ENCODE measurements at places on chromosomes 12 and 14. TPM values are rescaled to one million over a fixed set of nuclear protein-coding genes. Genes with fewer than 3 reads are reported as not detected.

DNA sequence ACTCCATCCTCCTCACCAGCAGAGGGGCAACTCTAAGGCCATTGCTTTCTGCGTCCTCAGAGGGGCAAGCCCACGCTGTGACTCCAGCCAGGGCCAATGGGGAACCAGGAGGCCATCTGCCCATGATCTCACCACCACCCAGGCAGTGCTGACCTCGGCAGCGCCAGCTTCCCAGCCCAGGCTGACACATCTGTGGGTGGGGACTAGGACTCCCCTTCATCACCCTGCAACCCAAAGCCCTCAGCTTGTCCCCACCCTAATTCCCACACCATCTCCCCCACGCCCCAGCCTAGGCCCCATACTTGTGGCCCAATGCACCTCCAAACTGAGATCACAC is 58.6 kb downstream of the VWF start:
- peaks cover 11% of the 10 kb centered on the region for H3K36me3 ChIP-seq
- no peak overlapping the region for H3K4me3 ChIP-seq
- H3K4me1 ChIP-seq = peaks cover 23% of the 10 kb centered on the region
- no peak for DNase-seq

AKAP5 gene
- total RNA-seq = 1.7 TPM

- H3K27ac ChIP-seq = no peak overlapping the region
- DNase-seq = no peak
- no peaks in the 10 kb centered on the region for H3K36me3 ChIP-seq
- H3K4me1 ChIP-seq = peaks cover 18% of the 10 kb centered on the region
Observed at GRCh38 chr12:48966177-48966895, 5.2 kb downstream of the WNT10B start.

GRCh38 chr12:79775355-79776027 is 84.7 kb upstream of the PAWR start:
- H3K27me3 ChIP-seq = no peaks in the 10 kb centered on the region
- peaks cover 8% of the 10 kb centered on the region for H3K4me1 ChIP-seq
- H3K4me3 ChIP-seq = no peak overlapping the region
- H3K27ac ChIP-seq = peak overlapping the region; percentile 30
- H3K36me3 ChIP-seq = no peaks in the 10 kb centered on the region

DNA sequence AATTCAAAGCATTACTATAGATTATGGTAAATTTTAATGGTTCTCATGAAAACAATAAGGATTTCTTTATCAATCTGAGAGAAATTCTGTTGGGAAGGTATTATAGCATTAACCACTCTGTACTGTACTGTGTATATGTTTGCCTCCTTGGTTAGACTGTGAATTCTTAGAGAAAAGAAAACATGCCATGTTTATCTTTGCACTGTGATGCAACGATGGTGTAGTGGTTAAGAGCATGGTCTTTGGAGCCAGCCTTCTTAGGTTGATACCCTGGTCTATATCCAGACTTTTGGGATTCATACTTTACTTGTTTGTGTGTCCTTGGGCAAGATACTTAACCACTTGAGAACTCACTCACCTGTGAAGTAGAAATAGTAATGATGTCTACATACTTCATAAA is 32.2 kb upstream of the NUBPL start:
- H3K27ac ChIP-seq = no peak overlapping the region
- H3K36me3 ChIP-seq = no peaks in the 10 kb centered on the region
- no peak overlapping the region for H3K4me3 ChIP-seq
- no peaks in the 10 kb centered on the region for H3K4me1 ChIP-seq

- H3K4me3 ChIP-seq = no peak overlapping the region
- H3K36me3 ChIP-seq = no peaks in the 10 kb centered on the region
Observed at GRCh38 chr14:65277027-65277426, 135.5 kb upstream of the FUT8 start.

- no peak overlapping the region for H3K4me3 ChIP-seq
- H3K36me3 ChIP-seq = no peaks in the 10 kb centered on the region
- no peak for DNase-seq
Observed at GRCh38 chr14:31945074-31945613, 132.0 kb upstream of the ARHGAP5 start.

- no peak overlapping the region for H3K4me3 ChIP-seq
- H3K4me1 ChIP-seq = peaks cover 20% of the 10 kb centered on the region
- no peaks in the 10 kb centered on the region for H3K27me3 ChIP-seq
- H3K36me3 ChIP-seq = no peaks in the 10 kb centered on the region
Observed at GRCh38 chr12:89947437-89948270, 239.0 kb upstream of the ATP2B1 start.

CD4 gene
- total RNA-seq = 96.2 TPM

NGB gene
- not detected for total RNA-seq

SLC17A8 gene
- 0.61 TPM for total RNA-seq

RAD9B gene
- total RNA-seq = 0.55 TPM

DNA sequence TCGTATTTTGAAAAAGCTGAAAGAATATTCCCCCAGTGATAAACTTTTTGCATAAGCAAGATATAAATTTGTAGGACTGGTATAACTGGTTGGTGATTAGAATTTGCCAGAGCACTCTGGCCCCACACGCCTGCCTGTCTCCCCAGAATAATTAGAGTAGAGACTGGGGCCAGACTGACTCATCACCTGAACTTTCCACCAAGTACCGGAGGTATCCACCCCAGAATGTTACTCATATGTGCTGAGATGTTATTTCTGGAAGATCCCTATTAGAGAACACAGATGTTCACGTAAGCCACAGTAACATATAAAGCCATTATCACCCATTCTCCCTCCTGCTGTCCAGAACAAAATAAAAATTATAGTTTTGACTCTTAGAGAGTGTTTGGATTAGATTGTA is 49.5 kb upstream of the PIWIL1 start:
- H3K4me1 ChIP-seq = no peaks in the 10 kb centered on the region
- H3K36me3 ChIP-seq = no peaks in the 10 kb centered on the region
- H3K27ac ChIP-seq = no peak overlapping the region
- no peak overlapping the region for H3K4me3 ChIP-seq
- H3K27me3 ChIP-seq = no peaks in the 10 kb centered on the region
- DNase-seq = no peak

KRT73 gene
- not detected for total RNA-seq

- no peaks in the 10 kb centered on the region for H3K36me3 ChIP-seq
- no peak overlapping the region for H3K27ac ChIP-seq
- H3K4me1 ChIP-seq = peaks cover 31% of the 10 kb centered on the region
- H3K4me3 ChIP-seq = no peak overlapping the region
- DNase-seq = no peak
Observed at GRCh38 chr12:131863711-131864396, 30.6 kb upstream of the ULK1 start.

DNA sequence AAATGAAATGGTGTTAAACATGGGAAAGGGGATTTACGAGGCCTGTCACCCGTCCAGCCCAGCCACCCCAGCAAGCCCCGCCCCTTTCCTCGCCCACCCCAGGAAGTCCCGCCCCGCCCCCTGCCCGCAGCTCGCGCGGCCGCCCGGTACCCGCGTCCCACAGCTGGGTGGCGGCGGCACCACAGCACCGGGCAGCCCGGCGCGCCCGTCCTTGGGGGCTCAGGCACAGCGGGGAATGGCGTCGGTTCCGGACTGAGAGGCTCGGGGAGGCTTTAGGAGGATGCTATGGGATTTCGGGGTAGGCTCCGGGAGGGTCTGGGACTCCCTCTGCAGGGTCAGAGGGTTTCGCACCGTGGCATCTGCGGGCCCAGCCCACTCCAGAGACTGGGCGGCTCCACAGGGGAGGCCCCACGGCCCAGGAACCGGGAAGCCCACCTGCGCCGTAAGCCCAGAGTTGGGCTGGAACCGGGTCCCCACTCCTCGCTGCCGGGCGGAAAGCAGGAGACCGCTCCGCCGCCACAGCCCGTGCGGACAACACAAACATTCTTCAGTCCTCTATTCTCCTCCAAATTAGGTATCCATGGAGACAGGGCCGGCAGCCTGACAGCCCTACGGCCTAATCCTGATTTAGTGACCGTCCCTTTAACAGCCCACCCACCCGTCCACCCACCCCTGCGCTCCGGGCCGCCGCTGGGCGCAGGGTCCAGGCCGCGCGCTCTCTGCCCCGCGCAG is 1.4 kb downstream of the FIGNL2 start:
- H3K36me3 ChIP-seq = no peaks in the 10 kb centered on the region
- H3K4me3 ChIP-seq = peak overlapping the region; percentile 26
- H3K27ac ChIP-seq = peak overlapping the region; percentile 26
- peak; percentile 81 for DNase-seq
- H3K27me3 ChIP-seq = peaks cover 88% of the 10 kb centered on the region

GRCh38 chr14:58607952-58608317 is 29.8 kb upstream of the DACT1 start:
- no peaks in the 10 kb centered on the region for H3K4me1 ChIP-seq
- no peaks in the 10 kb centered on the region for H3K36me3 ChIP-seq
- H3K4me3 ChIP-seq = no peak overlapping the region

DNA sequence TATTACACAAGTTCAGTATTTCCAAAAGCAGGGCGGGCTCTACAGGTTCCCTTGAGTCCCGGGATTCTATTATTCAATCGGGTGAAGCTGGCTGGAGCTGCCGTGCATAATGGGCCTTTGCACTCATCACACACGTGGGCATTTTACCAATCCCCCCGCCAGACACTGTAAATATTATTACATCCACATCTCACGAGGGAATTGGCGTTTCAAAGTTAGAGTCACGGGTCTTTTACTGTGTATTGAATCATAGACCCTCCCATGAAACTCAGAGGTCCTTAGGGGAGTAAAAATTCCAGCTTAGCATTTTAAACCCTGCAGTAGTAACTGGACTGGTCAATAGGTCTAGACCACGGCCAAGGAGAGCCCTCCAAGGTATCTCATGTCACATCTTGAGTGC is 70.3 kb downstream of the MAP1LC3B2 start:
- H3K27me3 ChIP-seq = no peaks in the 10 kb centered on the region
- no peak overlapping the region for H3K27ac ChIP-seq
- DNase-seq = no peak
- no peak overlapping the region for H3K4me3 ChIP-seq

DNA sequence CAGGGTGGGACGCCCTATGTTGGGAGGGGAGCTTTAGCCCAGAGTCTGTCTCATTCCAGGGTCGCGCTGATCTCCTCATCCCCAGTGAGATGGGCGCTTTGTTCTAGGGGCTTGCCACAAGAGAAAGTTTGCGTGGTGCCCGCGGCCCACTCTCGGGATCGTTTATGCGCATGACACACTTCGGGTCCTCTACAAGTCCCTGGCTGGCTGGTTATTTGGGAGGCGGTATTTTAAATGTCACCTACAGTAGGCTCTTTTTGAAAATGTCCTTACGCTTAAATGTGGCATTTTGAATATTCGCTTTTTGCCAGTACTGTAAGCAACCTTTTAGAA is 541 bp downstream of the GOLT1B start:
- no peaks in the 10 kb centered on the region for H3K27me3 ChIP-seq
- H3K27ac ChIP-seq = peak overlapping the region; percentile 91

GRCh38 chr14:33796356-33796755 is 154.5 kb downstream of the EGLN3 start:
- peaks cover 4% of the 10 kb centered on the region for H3K4me1 ChIP-seq
- H3K27ac ChIP-seq = no peak overlapping the region
- H3K27me3 ChIP-seq = peaks cover 71% of the 10 kb centered on the region
- H3K36me3 ChIP-seq = no peaks in the 10 kb centered on the region
- no peak overlapping the region for H3K4me3 ChIP-seq
- DNase-seq = no peak

DNA sequence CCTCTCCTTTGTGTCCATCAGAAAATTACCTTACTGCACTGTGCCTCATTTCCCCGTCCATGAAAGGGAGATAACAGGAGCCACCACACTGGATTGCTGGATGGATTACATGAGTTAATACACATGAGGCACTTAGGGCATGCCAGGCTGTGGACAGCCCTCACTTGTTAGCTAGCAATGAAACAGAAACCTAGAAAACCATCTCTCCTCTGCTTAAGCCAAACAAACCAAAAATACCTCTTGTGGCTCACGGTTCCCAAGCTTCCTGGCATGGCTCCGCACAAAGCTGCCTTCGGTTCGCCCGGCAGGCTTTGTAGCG is 660 bp upstream of the HCFC2 start:
- H3K4me1 ChIP-seq = peaks cover 21% of the 10 kb centered on the region
- peak overlapping the region; percentile 84 for H3K4me3 ChIP-seq
- DNase-seq = no peak
- peak overlapping the region; percentile 82 for H3K27ac ChIP-seq

PRPH gene
- total RNA-seq = not detected

TEX52 gene
- total RNA-seq = not detected

CMA1 gene
- not detected for total RNA-seq

DNA sequence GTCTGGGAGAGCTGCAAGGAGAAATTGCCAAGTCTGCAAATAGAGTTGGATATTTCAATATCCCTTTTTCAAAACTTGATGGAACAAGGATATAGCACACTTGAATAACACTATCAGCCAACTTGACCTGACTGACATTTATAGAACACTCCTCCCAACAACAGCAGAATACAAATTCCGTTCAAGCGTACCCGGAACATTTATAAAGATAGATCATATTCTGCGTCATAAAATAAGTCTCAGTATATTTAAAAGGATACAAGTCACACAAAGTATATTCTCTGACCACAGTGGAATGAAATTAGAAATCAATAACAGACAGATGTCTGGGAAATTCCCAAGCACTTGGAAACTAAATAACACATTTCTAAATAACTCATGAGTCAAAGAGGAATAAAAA is 29.0 kb upstream of the MEG3 start:
- H3K27me3 ChIP-seq = no peaks in the 10 kb centered on the region
- no peak overlapping the region for H3K4me3 ChIP-seq
- H3K27ac ChIP-seq = no peak overlapping the region

PAX9 gene
- 0.35 TPM for total RNA-seq

GRCh38 chr14:79514700-79515099 is 696.6 kb downstream of the DIO2 start:
- no peak for DNase-seq
- H3K4me1 ChIP-seq = no peaks in the 10 kb centered on the region
- H3K4me3 ChIP-seq = no peak overlapping the region
- no peaks in the 10 kb centered on the region for H3K36me3 ChIP-seq

KRT81 gene
- total RNA-seq = not detected

- no peak for DNase-seq
- no peak overlapping the region for H3K27ac ChIP-seq
- no peaks in the 10 kb centered on the region for H3K36me3 ChIP-seq
- H3K4me3 ChIP-seq = no peak overlapping the region
- H3K4me1 ChIP-seq = no peaks in the 10 kb centered on the region
Observed at GRCh38 chr12:15393995-15394394, 71.7 kb downstream of the PTPRO start.

DNA sequence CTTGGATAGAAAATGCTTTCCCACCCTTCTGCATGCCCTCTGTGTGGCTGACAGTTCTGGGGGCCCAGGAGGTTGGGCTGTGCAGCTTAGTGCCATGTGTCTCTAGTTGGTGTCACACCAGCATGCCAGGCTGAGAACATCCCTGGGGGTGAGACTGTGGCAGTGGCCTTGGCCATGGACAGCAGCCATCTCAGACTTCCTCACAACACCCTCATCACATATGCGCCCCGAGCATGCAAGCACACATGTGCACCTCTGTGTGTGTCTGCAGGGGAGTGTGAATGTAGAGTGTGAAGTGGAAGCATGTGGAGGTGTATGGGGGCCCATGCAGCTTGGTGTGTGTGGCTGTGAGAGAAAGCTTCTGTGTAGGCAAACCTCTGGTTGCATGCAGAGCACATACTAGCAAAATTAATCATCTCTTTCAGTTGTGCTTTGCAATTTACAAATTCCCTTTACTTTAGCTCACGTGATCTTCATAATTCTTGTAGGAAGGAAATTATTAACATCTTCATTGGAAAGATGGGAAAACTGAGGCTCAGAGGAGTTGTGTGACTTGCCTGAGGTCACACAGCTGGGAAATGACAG is 8.4 kb downstream of the ASIC1 start:
- peaks cover 6% of the 10 kb centered on the region for H3K4me1 ChIP-seq
- no peak for DNase-seq
- H3K36me3 ChIP-seq = no peaks in the 10 kb centered on the region
- H3K27ac ChIP-seq = no peak overlapping the region
- peaks cover 9% of the 10 kb centered on the region for H3K27me3 ChIP-seq

GRCh38 chr12:121175383-121176119 is 34.4 kb upstream of the P2RX4 start:
- H3K4me3 ChIP-seq = no peak overlapping the region
- peak overlapping the region; percentile 61 for H3K27ac ChIP-seq
- H3K27me3 ChIP-seq = no peaks in the 10 kb centered on the region
- no peak for DNase-seq
- H3K4me1 ChIP-seq = no peaks in the 10 kb centered on the region
- peaks cover 22% of the 10 kb centered on the region for H3K36me3 ChIP-seq

AGAP2 gene
- 1.9 TPM for total RNA-seq

Data from left lung (tissue), 14 donors.